Esophagus squamous epithelium (tissue), 5 donors: ENCODE measurements at places on chromosomes 7 and 10.

- DNase-seq = no peak
Measured at GRCh38 chr7:142790555-142790954, 19.8 kb downstream of the PRSS2 start.

- DNase-seq = no peak
Measured at GRCh38 chr10:90856964-90857634, 740 bp downstream of the HTR7 start.

DNA sequence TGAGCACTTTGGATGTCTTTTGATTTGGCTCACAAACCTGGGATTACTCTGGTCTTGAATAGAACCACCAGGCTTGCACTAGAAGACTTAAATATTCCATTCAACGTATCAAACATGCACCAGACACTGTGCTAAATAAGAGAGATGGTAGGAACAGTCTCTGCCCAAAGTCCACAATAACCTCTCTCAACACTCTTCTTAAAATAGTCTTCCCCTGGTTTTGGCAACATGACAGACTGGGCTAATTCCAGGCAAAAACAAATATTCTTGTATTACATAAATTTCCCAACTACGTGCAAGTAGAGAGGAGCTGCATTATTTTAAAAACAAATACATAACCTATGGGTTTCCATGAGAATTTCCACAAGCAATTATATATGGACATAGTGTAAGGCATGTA, 64.8 kb upstream of the PAPSS2 start:
- DNase-seq = no peak

- DNase-seq = no peak
Measured at GRCh38 chr7:91228327-91228726, 35.9 kb upstream of the FZD1 start.

DNA sequence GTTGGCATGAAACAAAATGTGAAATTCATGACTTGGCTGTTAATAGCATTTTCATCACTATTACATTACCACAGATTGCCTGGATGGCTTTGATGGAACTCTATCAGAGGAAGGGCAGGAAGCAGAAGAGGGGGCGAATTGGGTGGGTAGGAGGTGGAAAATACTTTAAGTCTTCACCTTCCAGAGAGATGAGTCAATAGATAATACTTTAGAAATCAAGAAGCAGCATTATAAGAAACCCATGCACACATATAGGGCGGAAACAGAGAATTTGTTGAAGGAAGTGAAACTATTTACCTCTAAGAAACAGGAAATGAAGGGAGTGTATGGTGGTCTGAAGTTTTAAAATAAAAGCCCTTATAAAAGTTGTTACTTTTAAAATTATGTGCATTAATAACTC, 152.1 kb upstream of the TARP start:
- DNase-seq = no peak

GRCh38 chr7:66356277-66356721, 151.2 kb downstream of the TPST1 start:
- DNase-seq = no peak

DNA sequence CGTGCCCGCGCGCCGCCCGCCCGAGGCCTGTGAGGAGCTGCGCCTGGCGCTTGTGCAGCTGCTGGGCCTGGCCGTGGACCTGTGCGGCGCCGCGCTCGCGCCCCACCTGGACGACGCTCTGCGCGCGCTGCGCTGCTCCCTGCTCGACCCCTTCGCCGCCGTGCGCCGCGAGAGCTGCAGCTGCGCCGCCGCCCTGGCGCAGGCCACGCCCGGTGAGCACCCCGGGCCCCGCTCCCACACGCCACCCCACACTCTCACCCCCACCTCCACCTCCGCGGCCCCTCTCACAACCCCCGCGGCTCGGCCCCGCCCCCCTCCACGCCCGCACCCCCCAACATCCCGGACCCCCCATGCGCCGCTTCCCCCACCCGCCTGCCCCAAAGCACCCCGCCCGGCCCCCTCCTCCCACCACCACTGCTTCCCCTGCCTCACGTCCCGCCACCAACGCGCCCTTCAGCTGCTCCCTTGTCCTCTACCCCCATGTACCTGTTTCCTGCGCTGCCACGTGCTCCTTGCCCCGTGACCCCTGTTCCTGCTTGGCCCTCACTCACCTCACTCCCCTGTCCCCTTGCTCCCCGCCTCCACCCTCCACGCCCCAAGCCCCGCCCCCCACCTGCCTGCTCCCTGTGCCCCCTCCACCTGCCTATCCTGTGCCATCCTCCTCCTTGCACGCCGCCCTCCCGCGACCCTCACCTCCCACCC, at the start of gene PRKAR1B:
PRKAR1B (minus strand) TSS at position 178 of the 702 bp plus-strand sequence. CDS start 15,776 bp downstream, outside the sequence.
- DNase-seq = no peak

DNA sequence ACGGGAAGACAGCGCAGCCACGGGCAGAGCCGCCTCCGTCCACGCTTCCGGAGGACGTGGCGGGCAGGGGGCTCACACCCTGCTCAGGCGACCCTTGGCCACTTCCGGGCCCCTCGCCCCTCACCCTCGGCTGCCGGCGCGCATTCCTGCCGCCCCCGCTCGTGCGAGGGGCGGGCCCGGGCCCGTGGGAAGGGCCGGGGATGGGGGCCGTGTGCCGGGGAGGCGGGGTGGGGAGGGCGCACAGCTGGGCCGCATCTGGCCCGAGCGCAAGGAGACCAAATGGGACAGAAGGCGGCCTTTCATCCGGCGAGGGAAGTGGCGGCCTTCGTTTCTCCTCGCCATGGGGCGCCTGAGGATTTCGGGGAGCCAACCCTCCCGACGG, 846 bp upstream of the LFNG start:
- no peak for DNase-seq

DNA sequence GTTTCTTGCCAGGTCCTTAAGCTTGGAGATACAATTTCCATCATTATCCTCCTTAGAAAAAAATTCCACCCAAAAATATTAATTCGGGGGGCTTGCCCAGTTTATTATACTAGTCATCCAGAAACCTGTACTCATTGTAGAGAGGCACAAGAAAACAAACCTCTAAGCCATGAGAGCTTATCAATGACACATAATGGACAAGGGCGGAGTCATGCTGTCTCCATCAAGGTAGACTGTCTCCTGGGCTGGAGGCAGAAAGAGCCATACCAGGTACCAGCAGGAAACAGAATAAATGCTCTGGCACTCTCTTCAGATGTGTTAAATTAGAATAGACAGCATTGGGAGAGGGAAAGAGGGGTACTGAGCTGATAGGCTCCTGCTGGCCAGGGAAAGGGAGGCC, 69.8 kb upstream of the GSDME start:
- no peak for DNase-seq
